ENCODE measurements at places on chromosomes 6 and 20. TPM values are rescaled to one million over a fixed set of nuclear protein-coding genes. Genes with fewer than 3 reads are reported as not detected.
A peak's percentile ranks its signal among the peaks of the same experiment; 100 is the strongest.

- H3K4me1 ChIP-seq = peaks cover 18% of the 10 kb centered on the region
- H3K36me3 ChIP-seq = no peaks in the 10 kb centered on the region
- H3K27ac ChIP-seq = 0 out of 2 replicates have a peak overlapping the region, but pooled peaks have one; percentile 2
- DNase-seq = peak; percentile 75
Observed at GRCh38 chr20:11687546-11688292, 230.0 kb upstream of the BTBD3 start.

GRCh38 chr6:155212106-155212505, 51.7 kb upstream of the CLDN20 start:
- no peak overlapping the region for H3K4me3 ChIP-seq
- DNase-seq = no peak
- no peaks in the 10 kb centered on the region for H3K36me3 ChIP-seq
- H3K27ac ChIP-seq = no peak overlapping the region

DNA sequence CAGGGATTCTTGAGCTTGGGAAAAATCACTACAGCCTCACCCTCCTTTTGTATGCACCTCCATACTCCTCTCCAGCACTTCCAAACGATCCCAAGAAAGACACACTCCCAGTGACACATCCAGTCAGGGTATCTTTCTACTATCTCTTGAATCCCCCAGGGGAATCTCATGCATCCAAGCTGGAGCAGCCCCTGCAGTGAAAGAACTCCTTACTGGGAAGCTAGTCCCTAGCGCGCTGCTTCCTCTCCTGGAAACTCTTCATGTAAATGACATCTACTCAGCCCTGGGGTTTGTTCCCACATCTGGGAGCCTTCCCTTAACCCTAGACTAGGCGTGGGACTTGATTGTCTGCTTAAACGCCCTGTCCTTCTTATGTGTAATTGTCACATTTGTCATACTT, 329.1 kb upstream of the QKI start:
- H3K27ac ChIP-seq = no peak overlapping the region
- no peaks in the 10 kb centered on the region for H3K4me1 ChIP-seq
- no peak overlapping the region for H3K4me3 ChIP-seq
- no peak for DNase-seq
- H3K27me3 ChIP-seq = peaks cover 13% of the 10 kb centered on the region
- H3K36me3 ChIP-seq = no peaks in the 10 kb centered on the region

- H3K27me3 ChIP-seq = no peaks in the 10 kb centered on the region
- H3K4me1 ChIP-seq = peaks cover 38% of the 10 kb centered on the region
- peak; percentile 68 for DNase-seq
- H3K27ac ChIP-seq = peak overlapping the region; percentile 77
- peak overlapping the region; percentile 76 for H3K4me3 ChIP-seq
- H3K36me3 ChIP-seq = no peaks in the 10 kb centered on the region
Observed at GRCh38 chr20:46088409-46089166, 1.2 kb downstream of the NCOA5 start.

DNA sequence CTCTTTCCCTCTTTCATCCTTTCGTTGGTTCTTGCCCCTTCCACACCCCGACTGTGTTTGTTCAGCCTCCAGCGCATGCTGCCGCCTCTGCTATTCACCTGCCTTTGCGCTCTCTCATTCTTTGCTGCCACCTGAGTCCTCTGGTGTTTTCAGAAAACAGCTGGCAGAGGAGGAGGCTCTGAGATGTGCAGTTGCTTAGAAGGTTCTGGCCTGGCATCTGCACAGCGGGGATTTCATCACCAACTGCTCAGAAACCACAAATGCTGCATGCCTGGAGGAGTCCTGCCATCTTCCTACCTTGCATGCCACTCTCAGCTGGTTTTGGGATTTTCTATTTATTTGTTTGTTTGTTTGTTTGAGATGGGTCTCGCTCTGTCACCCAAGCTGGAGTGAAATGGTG, 39.2 kb upstream of the CLDN20 start:
- H3K4me1 ChIP-seq = peaks cover 15% of the 10 kb centered on the region
- no peaks in the 10 kb centered on the region for H3K27me3 ChIP-seq
- H3K4me3 ChIP-seq = no peak overlapping the region
- peak overlapping the region; percentile 90 for H3K27ac ChIP-seq
- H3K36me3 ChIP-seq = no peaks in the 10 kb centered on the region
- no peak for DNase-seq

ENPP4 gene
- 2.8 TPM for total RNA-seq

TMEM217 gene
- 2.4 TPM for total RNA-seq

SLC44A4 gene
- 4.9 TPM for total RNA-seq

HEBP2 gene
- total RNA-seq = 74.6 TPM

NKAIN2 gene
- not detected for total RNA-seq

All from PC-3 (cell line).